ENCODE measurements at places on chromosomes 12 and 14.

- DNase-seq = no peak
Observed at GRCh38 chr14:39025810-39026627, 77.0 kb downstream of the SEC23A start.

GRCh38 chr14:65369560-65369959 lies 43.0 kb upstream of the FUT8 start:
- no peak for DNase-seq

- DNase-seq = no peak
Observed at GRCh38 chr12:99413751-99414150, 233.8 kb upstream of the GARIN6 start.

- no peak for DNase-seq
Observed at GRCh38 chr14:95939335-95939734, 62.7 kb downstream of the TUNAR start.

DNA sequence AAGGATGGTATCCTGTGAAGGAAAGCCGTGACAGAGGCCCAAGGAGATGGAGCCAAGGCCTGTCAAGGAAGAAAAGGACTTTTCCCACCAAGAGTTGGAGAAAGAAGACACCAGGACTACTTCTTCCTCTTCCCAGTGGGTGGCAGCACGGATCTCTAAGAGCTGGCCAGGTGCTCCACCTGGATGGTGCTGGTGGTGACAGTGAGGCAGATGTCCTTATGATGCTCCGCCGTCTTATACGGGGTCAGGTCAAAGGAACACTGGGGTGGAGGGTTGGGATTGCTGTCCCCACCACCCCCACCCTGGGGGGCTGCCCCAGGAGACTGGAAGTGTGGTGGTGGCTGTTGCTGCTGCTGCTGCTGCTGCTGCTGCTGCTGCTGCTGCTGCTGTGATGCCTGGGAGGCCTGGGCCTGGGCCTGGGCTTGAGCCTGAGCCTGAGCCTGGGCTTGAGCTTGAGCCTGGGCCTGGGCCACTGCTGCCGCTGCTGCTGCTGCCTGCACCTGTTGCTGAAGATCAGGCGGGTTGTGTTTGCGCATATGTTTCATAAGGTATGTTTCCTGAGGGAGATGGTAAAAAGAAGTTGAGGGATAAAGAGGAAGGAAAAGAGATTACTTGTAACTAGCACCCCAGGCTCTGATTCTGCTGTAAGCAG lies 4.8 kb upstream of the ING4 start:
- DNase-seq = no peak

DNA sequence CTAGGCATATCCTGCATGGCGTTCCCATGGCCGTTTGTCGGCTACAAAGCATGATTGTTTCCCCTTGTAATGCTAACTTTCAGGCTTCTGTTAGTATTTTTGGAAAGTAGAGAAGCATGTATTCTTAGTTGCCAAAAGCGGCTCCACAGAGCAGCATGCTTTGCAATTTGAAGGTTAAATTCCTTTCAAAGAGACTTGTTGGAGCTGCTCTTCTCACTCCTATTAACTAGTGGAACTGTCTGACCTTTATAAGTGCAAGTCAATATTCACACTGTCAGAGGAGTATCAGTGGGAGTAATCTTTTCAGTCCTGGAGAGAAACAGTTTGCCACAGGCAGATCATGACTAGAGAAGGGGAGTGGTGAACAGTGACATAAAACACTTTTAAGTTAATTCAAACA lies 656.1 kb upstream of the NOVA1 start:
- no peak for DNase-seq

GRCh38 chr14:93936245-93936644 lies 9.1 kb downstream of the FAM181A start:
- no peak for DNase-seq

Measured in stimulated activated CD8-positive, alpha-beta memory T cell treated with anti-CD3 and anti-CD28 coated beads, Interleukin-15, amount 100 ng/mL, for 48 hours (primary cell).